ENCODE measurements at places on chromosomes 3 and 15.

DNA sequence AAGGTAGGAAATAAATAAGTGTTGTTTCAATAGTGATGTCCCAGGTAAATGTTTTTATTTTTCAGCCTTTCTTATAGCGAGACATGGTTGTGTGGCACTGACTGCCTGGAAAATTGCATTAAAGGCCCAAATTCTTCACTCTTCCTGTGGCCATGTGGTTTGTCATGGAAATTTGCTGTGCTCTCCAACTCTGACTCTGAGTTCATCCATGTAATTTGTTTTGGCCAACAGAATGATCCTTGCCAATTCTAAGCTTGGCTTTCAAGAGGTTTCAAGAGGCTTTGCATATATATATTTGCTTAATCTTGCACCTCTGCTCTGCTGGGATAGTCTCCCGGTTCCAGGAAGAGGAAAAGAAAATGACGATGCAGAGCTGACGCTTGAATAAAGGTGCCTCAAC lies 107.5 kb upstream of the ARHGEF26 start:
- DNase-seq: no peak

- DNase-seq: no peak
Observed at GRCh38 chr3:149657926-149658743, at the start of gene WWTR1. WWTR1 (minus strand) TSS chr3:149658025; CDS start chr3:149657306, 719 bp downstream.

GRCh38 chr3:38039899-38040261 lies 872 bp downstream of the DLEC1 start:
- peak; percentile 91 for DNase-seq

- no peak for DNase-seq
Observed at GRCh38 chr3:184659797-184660301, 52.0 kb downstream of the MAGEF1 start.

DNA sequence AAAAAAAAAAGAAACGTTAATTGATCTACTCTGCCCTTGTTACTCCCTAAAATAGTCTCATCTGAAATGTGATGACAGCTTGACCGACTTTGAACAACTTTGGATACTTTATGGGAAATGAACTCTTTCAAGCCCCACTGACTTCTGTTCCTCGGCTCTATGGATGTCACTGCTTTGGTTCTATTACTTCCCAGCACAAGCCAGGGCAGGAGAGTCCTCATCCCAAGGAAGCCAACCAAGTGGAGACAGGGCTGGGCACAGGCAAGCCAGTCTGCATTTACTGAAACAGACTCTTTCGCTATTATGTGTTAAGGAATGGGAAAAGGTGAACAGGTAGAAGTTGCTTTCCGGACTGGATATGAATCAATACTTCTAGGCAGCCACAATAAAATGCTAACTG lies 444.0 kb downstream of the FOXP1 start:
- DNase-seq: no peak

DNA sequence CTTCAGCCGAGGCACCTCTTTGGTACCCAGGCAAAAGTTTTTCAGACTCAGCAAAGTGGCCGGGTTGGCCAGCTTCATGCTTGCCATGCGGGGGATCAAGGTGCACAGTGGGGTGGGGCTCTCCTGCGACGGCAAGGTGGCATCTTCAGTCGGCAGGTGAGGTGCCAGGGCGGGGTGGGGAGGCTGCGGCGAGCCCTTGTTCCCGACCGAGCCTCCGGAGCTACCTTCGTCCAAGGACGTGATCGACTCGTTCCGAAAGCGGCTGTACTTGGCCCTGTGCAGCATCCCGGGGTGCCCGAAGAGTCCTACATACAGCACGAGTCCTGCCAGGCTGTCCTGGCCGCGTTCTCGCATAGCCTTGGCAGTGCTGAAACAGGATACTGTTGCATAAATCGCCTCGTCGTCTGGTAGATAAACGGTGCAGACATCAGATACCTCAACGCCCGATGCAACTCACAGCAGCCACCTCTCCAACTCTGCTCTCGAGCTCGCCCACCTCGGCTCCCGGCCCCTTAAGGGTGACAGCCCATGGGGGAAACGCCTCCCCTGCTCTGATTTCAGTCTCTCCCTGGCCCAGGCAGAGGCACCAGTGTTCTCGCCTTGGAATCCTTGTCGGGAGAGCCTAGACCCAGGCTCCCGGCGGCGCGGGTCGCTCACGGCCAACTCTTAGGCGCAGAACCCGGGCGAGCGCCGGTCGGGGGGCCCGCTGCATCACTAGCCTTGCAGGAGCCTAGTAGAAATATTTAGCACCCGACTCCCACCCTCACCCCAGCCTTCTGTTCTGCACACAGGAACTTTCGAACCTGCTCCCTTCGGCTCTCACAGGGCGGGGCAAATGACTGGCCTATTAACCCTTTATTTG lies 826 bp downstream of the SHC4 start:
- DNase-seq: no peak

DNA sequence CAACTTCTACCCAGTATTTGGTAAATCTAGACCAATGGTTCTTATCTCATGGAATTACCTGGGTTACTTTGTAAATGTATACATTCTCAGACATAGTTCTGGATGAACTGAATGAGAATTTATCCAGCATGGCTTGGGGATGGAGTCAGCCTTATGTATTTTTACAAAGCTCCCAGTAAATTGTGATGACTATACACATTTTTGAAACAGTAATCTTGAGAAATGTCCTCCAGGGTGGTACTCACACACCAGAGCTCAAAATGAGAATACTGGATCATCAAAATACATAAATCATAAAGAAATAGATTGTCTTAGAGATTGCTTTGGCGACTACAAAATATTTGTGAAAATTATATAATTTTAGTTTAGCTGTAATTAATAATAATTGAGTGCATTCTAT lies 722.1 kb upstream of the DPPA4 start:
- DNase-seq: no peak

DNA sequence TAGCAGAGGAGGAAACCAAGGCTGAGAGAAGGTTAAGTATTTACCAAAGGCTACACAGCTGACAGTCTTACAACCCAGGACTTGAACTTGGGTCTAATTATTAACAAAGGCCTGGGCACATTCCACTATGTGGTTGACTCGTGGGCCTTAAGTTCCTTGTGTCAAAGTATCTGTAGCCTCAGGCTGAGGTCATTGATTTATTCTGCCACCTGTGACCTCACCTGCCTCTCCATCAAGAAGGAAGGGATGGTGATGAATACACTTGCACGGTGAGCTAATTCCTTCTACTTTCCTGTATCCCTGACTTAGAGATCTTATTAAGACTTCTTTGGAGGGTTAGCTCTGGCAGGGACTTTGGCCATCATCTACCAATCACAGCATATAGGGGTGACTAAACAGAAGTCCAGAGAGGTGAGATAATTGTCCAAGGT lies 19.9 kb upstream of the LRRC58 start:
- no peak for DNase-seq

DNA sequence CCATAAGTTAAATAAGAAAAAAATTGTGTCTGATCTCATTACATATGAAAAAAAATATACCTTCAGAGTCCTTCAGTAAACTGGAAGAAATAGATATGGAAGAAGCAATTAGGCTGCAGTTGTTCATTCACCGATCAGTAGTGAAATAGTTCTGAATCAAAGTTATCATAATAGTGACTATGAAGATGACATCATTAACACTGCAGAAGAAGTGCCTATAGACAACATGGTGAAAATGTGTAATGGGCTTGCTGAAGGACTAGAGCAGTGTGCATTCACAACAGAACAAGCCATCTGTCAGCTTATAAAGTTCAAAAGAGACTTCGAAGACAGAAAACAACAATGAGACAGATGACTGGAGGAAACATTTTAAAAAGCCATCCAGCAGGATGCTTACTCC lies 144.5 kb downstream of the NAALADL2 start:
- DNase-seq: no peak

DNA sequence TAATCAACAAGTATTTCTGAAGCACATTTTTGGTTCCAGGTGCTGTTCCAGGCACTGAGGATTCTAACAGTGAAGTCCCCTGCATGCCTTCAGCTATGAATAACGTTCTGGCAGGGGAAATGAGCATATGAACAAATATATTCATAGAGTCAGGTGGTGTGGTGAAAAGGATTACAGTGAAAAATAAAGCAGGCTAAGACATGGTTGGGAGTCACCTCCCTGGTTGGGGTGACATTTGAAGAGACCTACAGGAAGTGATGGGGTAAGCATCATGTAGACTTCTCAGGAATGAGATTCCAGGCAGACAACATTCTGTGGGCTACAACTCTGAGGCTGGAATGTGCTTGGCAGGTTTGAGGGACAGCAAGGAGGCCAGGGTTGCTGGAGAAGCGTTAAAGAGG lies 15.0 kb downstream of the FRMD4B start:
- DNase-seq: no peak

- peak; percentile 31 for DNase-seq
Observed at GRCh38 chr15:28935316-28935715, 49.5 kb downstream of the APBA2 start.

DNA sequence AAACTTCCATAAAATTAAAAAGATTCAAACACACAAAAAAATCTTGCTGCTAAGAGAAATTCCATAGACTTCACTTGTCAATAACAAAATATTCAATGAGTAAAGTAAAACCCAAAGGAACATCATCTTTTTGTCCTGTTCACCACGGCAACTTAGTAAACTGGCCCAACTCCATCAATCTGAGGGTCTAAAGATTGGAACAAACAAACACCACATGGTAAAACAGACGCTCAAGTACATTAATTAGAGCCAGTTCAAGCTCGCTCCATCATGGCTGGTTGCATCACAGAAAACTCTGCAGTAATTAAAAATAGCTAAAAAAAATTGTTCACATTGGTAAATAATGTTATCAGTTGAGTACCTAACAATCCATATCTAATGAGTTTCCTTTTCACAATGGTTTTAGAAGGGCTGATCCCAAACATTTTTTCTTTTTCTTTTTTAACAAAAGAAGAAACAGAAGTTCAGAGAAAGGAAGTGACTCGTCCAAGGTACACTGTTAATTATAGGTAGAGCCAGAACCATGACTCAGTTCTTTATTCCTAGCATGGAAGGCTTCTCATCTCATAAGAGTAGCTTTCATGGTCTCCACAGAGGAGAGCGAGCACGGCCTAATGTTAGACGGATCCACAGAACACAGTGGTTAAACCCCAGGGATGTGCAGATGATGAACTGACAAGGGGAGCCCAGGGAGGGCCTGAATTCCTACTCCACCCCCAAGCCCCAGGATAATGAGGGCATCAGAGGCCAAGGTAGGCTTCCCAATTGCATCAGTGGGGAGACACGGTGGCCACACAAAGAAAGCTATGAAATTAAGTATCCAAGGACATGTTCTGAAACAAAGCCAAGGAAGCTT lies 79.2 kb upstream of the ARHGEF3 start:
- no peak for DNase-seq

DNA sequence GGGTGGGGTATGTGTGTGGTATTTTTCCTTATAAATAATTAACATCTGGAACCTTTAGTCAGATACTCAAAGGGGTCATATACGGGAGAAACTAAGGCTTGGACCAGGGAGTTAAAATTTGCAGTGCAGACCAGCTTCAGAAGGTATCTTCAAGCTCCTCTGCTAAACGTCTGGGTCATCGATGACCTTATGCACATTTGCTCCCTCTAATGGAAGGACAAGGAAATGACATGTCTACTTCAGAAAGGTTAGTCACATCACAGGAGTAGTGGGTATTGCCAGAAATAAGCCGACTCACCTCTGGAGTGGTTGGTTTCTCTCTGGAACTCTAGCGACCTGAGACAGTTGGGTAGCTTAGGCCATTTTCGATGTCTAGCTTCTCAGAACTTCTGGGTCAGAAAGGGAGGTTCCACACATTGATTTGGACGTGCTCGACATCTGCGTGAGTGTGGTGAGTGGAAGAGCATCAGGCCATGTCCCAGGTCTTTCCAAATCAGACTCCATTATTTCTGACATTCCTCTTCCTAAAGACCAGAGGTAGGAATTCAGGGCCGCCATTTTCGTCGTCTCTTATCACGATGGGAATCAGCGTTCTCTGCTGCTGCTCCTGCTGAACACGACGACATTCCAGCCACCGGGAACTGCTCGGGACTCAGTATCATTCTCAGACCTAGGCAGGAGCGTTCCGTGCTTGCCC lies 31.8 kb upstream of the RASA2 start:
- peak; percentile 57 for DNase-seq

DNA sequence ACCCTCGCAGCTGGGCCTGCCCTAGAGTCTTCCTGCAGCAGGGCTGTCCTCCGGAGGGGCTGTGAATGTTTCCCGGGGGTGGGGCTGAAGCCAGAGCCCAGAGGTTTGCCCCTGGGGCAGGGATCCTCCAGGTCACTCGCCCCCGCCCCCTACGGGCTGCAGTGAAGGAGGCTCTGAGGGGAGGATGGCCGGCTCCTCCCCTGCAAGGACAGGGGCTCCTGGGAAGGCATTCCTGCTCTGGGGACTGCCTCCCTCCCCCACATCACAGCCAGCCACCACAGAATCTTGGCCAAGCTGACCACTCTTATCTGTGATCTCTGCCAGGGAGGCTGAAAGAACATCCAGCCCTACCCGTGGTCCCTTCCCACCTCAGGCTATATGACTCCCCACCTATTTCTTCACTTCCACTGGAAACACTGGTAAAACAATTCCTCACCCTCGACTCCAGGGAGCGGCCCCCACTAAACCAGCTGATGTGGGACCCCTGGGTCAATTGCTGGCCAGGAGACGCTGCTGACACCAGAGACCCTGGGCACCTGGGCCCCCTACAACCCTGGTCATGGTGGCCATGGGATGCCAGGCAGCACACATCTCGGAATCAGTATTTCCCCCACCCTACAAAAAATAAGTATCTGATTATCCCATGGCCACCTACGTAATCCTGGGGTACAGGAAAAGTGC lies 66.0 kb downstream of the HMCES start:
- no peak for DNase-seq

- DNase-seq: no peak
Observed at GRCh38 chr15:73997986-73998385, 3.5 kb downstream of the PML start.

DNA sequence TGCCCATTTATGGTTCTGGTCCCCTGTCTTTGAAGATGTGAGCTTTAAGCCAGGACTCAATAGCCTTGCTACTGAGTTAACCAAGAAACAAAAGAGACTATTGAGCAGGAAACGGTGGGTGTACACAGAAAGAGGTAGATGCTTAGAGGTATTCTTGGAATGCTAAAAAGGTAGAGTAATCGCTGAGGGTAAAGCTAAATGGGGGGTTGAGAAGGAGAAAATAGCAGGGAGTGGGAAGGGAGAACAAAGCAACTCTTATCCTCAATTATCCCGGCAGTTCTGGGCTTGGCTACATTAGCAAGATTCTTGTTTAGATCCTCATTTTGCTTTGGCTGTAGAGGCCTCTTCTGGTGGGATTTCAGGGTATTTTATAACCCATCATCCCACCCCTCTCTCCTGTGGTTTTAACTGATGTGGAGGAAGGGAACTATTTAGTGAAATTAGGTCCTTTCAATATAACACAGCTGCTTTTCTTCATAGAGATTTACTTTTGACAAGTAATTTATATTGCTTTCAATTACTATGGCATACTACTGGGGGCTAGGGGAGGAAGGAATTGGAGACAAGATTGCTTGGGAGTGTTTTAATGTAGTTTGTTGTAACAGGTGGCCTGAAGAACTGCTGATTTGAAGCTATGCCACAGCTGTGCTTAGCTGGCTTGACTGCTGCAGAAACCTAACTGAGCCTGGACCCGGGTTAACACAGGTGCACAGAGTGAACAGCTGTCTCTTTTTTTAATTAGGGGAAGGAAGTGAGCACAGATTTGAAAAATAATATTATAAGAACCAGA lies 234.3 kb upstream of the CCDC54 start:
- DNase-seq: no peak

- DNase-seq: no peak
Observed at GRCh38 chr3:39531665-39532064, 64.2 kb downstream of the MOBP start.

GRCh38 chr3:36248374-36248773 lies 131.9 kb upstream of the STAC start:
- DNase-seq: no peak

- DNase-seq: peak; percentile 52
Observed at GRCh38 chr3:58307639-58308215, 1.4 kb downstream of the HTD2 start.

All from MV-4-11 (cell line).